ENCODE measurements at places on chromosomes 2 and 18. TPM values are rescaled to one million over a fixed set of nuclear protein-coding genes. Genes with fewer than 3 reads are reported as not detected.

DNA sequence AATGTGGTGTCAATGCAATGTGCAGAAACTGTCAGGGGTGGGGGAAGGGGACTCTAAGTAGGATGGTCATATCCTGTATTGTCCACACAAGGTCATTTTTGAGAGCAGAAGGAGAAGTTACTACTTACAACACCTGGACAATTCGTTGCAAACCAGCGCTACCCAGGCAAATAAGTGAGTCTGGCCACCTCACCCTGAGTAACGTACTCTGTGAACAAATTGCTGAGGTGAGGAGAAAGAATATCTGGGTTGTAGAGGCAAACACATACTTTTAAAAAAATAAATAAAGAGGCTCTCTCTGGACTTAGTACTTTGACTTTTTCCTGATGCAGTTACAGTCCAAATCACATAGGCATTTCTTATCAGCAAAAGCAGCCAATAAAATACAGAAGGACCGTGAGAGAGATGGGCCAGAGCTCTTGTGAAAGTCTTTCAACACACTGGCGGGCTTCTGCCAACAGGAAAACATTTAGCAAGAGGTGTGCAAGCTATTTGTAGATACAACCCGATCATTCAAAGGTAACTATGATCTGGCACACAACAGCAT, 268.2 kb upstream of the ID2 start:
- no peak overlapping the region for H3K27ac ChIP-seq
- no peaks in the 10 kb centered on the region for H3K36me3 ChIP-seq
- H3K27me3 ChIP-seq: no peaks in the 10 kb centered on the region
- H3K4me1 ChIP-seq: peaks cover 48% of the 10 kb centered on the region

- peaks cover 12% of the 10 kb centered on the region for H3K4me1 ChIP-seq
- H3K27ac ChIP-seq: no peak overlapping the region
- H3K4me3 ChIP-seq: no peak overlapping the region
- no peak for DNase-seq
- no peaks in the 10 kb centered on the region for H3K27me3 ChIP-seq
- no peaks in the 10 kb centered on the region for H3K36me3 ChIP-seq
Observed at GRCh38 chr2:201228271-201228911, 31.9 kb upstream of the CASP8 start.

DNA sequence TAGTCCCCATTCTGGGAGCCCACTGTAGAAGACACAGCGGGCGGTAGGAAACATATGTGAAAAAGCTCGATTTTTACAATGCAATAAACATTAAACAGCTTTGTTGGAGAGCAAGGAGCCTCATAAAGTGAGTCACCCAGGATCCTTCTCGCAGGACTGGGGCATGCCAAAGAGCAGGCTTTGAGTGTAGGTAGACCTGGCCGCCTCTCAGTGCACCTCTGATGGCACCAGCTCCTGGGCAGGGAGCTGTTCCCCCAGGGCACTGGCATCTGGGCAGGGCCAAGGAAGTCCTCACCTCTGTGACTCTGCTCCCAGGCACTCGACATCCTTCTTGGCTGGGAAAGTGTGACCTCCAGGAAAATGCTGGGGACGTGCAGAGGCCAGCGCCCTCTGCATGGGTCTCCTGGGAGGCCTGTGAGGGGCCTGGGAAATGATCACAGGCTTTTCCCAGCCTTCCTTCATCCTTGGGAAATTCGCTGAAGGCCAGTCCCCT, 94.2 kb downstream of the POLR1A start:
- no peaks in the 10 kb centered on the region for H3K4me1 ChIP-seq
- H3K27ac ChIP-seq: no peak overlapping the region
- no peaks in the 10 kb centered on the region for H3K27me3 ChIP-seq
- DNase-seq: no peak
- no peak overlapping the region for H3K4me3 ChIP-seq
- no peaks in the 10 kb centered on the region for H3K36me3 ChIP-seq

The TIA1 gene
- 197 TPM for total RNA-seq

DNA sequence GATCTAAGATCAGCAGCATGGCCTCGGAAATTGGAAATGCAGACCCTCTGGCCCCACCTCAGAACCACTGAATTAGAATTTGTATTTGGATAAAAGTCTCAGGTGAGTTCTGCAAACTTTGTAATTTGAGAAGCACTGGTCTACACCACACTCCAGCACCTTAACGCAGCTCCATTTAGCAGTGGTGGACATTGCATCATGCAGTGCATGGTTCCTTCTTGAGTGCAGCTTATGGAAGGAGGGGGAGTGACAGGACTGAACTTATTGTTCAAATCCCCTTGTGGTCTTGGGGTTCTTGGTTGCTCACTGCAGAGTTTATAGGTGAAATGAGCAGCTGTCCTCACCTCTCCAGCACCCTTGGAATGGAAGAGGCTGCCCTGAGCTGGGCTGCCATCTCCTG, 17.4 kb upstream of the STEAP3 start:
- no peaks in the 10 kb centered on the region for H3K36me3 ChIP-seq
- no peaks in the 10 kb centered on the region for H3K4me1 ChIP-seq
- no peaks in the 10 kb centered on the region for H3K27me3 ChIP-seq
- no peak overlapping the region for H3K27ac ChIP-seq
- H3K4me3 ChIP-seq: no peak overlapping the region
- no peak for DNase-seq

DNA sequence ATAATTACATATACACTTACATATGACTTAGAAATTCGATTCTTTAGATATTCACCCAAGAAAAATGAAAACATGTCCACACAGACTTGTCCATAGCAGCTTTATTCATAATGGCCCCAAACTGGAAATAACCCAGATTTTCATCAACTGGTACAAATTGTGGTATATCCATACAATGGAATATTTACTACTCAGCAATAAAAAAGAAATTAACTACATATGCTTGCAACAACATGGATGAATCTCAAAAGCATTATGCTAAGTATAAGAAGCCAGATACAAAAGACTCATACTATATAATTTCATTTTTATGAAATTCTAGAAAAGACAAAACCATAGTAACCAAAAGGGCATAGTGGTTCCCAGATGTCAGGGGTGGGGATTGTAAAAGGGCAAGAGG, 5.1 kb upstream of the REEP1 start:
- H3K4me3 ChIP-seq: no peak overlapping the region
- no peaks in the 10 kb centered on the region for H3K4me1 ChIP-seq
- no peaks in the 10 kb centered on the region for H3K36me3 ChIP-seq
- no peak overlapping the region for H3K27ac ChIP-seq
- peaks cover 33% of the 10 kb centered on the region for H3K27me3 ChIP-seq

The SULT1C4 gene
- not detected for total RNA-seq

DNA sequence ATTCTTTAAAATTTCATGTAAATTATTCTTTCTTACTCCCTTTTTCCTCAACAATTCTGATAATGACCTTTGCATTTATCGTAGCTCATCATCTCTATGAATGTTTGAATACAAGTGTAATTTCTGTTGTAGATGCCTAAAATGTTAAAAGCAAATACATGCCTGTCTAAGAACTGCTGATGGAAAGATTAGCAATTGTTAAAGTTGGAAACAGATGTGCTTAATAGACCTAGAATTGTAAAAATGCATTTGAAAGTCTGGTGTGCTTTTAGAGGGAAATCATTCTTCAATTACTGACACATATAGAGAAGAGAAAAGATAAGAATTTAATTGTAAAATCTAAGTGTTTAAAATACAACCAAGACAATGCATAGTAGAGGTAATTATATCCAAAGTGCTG, 50.4 kb downstream of the CCDC102B start:
- no peak overlapping the region for H3K4me3 ChIP-seq
- peak; percentile 22 for DNase-seq
- no peak overlapping the region for H3K27ac ChIP-seq
- no peaks in the 10 kb centered on the region for H3K27me3 ChIP-seq
- peaks cover 18% of the 10 kb centered on the region for H3K4me1 ChIP-seq

The LYPD6B gene
- not detected for total RNA-seq

GRCh38 chr18:67540559-67540958, 24.0 kb upstream of the DSEL start:
- H3K27me3 ChIP-seq: no peaks in the 10 kb centered on the region
- H3K27ac ChIP-seq: no peak overlapping the region
- H3K36me3 ChIP-seq: no peaks in the 10 kb centered on the region
- DNase-seq: no peak

DNA sequence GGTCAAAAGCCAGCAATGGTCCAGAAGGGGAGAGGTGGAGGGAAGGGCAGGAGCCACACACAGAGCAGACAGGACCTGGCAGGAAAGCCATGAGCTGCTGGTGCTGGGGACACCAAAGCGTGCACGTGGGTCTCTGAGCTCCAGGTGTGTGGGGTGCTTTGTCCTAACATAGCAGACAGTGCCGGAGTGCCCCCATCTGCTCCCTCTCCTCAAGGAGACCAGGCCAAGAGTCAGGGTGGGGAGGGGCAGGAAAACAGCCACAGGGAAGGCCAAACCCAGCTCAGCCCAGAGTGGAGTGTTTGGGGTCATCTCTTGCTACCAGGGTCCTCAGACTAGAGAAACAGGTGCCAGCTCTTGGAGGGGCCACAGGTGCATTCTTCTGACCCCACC, 4.2 kb upstream of the GPC1 start:
- no peak for DNase-seq
- no peak overlapping the region for H3K27ac ChIP-seq
- H3K4me3 ChIP-seq: no peak overlapping the region
- H3K36me3 ChIP-seq: no peaks in the 10 kb centered on the region
- H3K4me1 ChIP-seq: peaks cover 7% of the 10 kb centered on the region
- H3K27me3 ChIP-seq: peaks cover under 1% of the 10 kb centered on the region

The COL5A2 gene
- 92.2 TPM for total RNA-seq

The LONRF2 gene
- total RNA-seq: 3.8 TPM

The GALNT13 gene
- not detected for total RNA-seq

GRCh38 chr2:215554689-215555498, 119.0 kb upstream of the FN1 start:
- no peak overlapping the region for H3K4me3 ChIP-seq
- no peaks in the 10 kb centered on the region for H3K27me3 ChIP-seq
- DNase-seq: peak; percentile 77
- H3K4me1 ChIP-seq: peaks cover 26% of the 10 kb centered on the region
- H3K36me3 ChIP-seq: no peaks in the 10 kb centered on the region
- H3K27ac ChIP-seq: peak overlapping the region; percentile 74

DNA sequence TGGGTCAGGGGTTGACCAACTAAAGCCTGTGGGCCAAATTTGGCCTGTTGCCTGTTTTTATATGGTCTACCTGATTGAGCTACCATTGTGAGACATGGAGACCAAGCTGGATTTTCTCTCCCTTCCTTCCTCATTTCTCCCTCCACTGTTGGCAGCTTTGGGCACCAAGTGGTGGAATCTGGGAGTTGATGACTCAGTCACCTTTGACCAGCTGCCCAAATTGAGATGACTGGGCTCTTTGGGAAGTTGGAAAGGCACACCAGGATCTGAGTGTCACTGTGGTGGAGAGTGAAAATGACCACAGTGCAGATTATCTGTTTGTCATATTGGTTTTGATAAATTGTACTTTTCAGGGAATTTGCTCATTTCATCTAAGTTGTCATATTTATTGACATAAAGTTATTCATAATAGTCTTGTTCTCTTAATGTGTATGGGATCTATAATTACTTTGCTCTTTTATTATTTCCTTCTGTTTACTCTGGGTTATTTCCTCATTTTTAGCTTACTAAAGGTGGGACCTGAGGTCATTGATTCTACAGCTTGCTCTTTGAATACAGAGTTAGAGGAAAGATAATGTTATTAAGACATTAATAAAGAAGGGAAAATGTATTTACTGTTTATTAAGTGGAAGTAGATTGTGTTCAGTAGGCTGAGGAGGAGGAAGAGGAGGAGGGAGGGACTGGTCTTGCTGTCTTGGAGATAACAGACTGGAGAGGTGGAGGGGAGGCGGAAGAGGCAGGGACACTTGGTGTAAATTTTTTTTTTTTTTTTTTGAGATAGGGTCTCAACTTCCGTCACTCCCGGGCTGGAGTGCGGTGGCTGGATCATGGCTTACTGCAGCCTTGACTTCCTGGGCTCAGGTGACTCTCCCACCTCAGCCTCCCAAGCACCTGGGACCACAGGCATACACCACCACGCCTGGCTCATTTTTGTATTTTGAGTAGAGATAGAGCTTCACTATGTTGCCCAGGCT, 31.8 kb downstream of the AGFG1 start:
- no peak overlapping the region for H3K4me3 ChIP-seq
- no peaks in the 10 kb centered on the region for H3K36me3 ChIP-seq
- H3K4me1 ChIP-seq: peaks cover 9% of the 10 kb centered on the region
- no peak for DNase-seq
- no peaks in the 10 kb centered on the region for H3K27me3 ChIP-seq

GRCh38 chr2:109432421-109432820, 181.3 kb downstream of the SEPTIN10 start:
- H3K4me3 ChIP-seq: no peak overlapping the region
- H3K4me1 ChIP-seq: no peaks in the 10 kb centered on the region
- H3K36me3 ChIP-seq: no peaks in the 10 kb centered on the region

DNA sequence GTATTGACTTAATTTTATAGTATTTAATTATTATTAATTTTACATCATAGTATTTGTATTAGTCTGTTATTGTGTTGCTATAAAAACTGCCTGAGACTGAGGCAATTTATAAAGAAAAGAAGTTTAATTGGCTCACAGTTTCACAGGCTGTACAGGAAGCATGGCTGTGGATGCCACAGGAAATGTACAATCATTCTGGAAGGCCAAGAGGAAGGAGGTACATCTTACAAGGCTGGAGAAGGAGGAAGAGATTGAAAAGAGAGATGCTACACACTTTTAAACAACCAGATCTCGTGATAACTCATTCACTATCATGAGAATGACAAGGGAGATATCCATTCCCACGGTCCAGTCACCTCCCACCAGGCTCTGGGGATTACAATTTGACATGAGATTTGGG, 2019.4 kb upstream of the PIK3C3 start:
- no peak overlapping the region for H3K4me3 ChIP-seq
- H3K27me3 ChIP-seq: no peaks in the 10 kb centered on the region
- H3K27ac ChIP-seq: no peak overlapping the region
- H3K36me3 ChIP-seq: no peaks in the 10 kb centered on the region
- peak; percentile 3 for DNase-seq

The CPLX4 gene
- not detected for total RNA-seq

The POTEI gene
- total RNA-seq: not detected

- peaks cover 9% of the 10 kb centered on the region for H3K36me3 ChIP-seq
- H3K4me1 ChIP-seq: no peaks in the 10 kb centered on the region
- no peak overlapping the region for H3K27ac ChIP-seq
- DNase-seq: no peak
- H3K27me3 ChIP-seq: no peaks in the 10 kb centered on the region
Observed at GRCh38 chr2:132790207-132790785, 120.3 kb upstream of the LYPD1 start.

All from A673 (cell line).